ENCODE measurements at places on chromosomes 2 and 18.
A peak's percentile ranks its signal among the peaks of the same experiment; 100 is the strongest.

GRCh38 chr18:27223526-27224291 is 38.6 kb upstream of the CHST9 start:
- DNase-seq = no peak

DNA sequence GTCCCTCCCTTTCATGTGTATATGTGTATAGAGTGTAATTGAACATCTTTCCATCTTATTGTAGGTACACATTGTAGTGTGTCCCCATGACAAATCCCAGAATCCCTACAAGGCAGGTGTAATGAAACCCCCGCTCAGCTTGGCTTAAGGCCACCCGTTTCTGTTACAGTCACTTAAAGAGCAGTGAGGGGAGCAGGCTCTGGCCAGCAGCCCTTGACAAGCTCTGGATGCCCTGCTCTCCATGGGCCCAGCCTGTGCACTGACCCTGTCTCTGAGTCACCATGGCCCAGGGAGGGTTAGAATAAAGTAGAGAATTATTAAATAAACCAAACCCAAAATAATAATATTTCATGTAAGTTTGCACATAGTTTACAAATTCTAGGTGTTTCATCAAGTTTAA is 17.2 kb upstream of the MAL start:
- no peak for DNase-seq

DNA sequence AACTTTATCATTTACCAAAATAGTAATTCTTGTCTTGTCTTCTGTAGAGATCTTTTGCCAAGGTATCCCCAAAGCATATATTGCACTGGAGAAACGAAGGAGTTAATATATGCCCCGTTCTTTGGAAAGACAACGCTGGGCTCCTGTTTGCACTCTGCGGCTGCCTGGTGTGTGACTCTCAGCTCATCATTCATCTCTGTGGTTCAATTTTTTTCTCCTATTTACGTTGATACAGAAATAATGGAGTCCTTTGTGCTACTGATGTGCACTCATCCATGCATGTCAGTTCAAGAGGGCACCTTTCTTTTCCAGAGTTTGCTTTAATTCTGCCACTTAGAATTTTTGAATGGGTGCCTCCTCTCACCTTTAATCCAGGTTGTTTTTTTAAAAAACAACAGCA is 655.5 kb downstream of the DCDC2C start:
- no peak for DNase-seq

GRCh38 chr2:1407950-1408675 is 5.2 kb upstream of the TPO start:
- DNase-seq = no peak

DNA sequence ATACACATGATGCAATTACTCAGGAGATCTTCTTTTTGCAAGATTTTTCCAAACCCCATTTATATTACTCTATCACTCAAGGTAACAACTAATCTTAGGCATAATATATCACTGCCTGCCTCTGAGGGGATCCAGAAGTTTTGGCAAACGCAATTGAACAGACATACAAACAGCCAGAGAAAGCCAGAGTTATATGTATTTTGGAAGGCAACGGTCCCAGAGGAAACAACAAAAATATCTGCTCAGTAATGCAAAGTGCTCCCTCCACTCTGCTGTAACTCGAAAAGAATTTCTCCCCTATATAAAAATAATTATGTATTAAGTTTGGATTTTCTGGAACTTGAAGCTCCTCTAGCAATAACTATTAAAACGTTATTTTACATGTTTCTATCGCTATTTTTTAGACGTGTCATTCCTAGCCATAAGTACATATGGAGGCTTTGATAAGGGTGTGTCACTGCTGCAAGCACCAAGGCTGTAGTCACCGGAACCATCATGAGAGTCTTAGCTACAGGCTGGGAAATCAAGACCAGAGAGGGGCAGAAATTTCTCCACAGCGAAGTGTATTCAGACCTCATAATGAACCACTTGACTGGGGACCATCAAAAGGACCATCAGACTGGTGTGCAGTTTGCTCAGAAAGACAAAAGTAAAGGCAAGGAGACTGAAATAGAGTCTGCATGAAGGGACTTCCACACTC is 3.7 kb upstream of the GKN1 start:
- DNase-seq = no peak

DNA sequence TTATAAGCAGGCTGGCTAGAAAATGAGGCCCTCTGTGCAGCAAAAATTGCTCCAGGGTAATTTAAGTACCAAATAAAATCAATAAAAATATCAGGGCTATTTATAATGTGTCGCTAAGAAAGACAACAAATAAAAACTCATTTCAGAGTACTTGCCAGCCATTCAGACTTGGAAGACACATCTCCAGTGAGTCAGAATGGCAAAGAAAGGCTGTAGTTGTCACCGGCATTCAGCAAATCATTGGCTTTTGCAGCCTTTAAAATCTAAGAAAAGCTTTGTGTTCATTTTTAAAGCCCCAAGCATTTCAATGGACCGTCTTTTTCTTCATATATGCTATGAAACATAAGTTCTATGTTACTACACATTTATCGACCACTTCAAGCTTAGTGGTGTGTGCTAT is 141.1 kb upstream of the HNMT start:
- DNase-seq = no peak

GRCh38 chr2:20660506-20661420 is 6.2 kb upstream of the GDF7 start:
- no peak for DNase-seq

DNA sequence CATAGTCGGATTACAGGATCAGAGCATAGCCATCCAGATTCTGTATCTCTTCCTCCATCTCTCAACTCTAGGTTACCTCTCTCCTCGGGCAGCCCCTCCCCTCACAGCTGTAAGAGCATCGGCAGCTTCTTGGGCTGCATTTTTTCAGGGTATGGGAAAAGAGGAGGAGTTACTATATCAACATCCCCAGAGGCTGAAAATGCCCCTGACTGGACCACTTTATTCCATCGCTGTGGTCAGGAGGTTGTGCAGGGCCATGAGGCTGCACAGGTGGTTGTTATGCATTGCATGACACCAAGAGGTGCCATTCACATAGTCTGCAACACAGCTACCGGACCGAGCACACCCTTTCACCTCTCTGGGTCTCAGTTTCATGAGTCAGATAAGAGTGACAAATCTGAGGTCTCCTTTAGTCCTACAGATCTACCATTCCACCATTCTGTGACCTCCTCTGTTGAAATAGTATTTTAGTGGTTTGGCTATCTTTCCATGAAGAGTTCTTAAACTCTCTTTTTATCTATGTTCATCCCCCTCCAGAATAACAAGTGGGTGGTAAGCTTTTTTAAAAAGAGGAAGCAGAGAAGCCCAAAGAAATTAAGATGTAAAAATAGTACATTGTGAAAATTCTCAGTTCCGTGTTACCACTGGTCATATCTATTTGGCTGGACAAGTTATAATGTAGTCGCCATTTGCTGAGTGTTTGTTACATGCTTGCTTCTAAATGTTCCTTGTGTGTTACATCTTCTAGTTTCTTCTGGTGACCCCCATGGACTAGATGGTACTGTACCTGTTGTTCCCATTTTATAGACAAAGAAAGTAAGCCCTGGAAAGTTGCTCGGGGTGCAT is 56.6 kb upstream of the SLC1A4 start:
- DNase-seq = no peak

- DNase-seq = peak; percentile 62
Measured at GRCh38 chr18:3703732-3704176, 253.8 kb downstream of the TGIF1 start.

- DNase-seq = no peak
Measured at GRCh38 chr2:197821550-197822289, 17.3 kb downstream of the PLCL1 start.

DNA sequence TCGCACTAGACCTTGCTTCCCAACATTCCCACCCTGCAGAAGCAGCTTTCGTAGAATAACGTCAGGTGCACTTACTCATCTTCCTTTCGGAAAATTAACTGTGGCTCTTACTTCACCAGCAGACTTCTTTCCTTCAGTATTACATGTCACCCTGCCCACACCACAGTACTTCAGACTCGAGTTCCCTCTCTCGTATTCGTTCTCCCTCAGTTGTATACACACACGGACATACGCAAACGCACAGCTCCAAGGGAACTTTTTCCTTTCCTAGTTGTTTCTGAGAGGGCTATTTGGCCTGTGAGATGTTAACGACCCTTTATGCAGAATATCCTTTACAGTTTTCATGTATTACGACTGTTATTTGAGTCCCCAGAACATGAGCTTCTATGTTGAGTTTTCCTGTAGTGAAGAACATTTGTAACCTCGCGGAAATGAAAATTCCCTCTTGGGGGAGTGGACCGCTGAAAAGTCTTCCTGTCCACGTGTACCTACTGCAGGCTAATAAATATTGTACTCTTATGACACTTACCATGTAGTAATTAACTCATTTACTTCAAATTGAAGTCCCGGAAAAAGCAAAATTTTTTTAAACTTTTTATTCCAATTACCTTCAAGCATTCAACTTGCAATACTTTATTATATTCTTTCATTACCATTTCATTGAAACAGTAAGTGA is 908 bp downstream of the ERLEC1 start:
- DNase-seq = no peak

DNA sequence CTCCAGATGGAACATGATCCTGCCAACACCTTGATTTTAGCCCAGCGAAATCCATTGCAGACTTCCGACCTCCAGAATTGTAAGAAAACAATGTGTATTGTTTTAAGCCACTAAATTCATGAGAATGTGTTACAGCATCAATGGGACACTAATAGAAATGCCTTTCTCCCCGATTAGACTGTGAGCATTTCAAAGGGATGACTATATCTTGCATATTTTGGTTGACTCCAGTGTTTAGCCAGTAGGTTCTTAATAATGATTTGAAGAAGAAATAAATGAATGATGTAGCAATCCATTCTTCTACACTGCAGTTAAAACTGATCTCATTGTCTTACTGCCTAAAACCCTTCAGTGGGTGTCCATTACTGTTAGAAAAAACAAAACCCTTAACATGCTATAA is 67.4 kb upstream of the ACVR1C start:
- no peak for DNase-seq

- no peak for DNase-seq
Measured at GRCh38 chr18:73577365-73577764, 570.3 kb downstream of the FBXO15 start.

GRCh38 chr2:19419211-19419880 is 60.9 kb upstream of the OSR1 start:
- no peak for DNase-seq

GRCh38 chr2:107086497-107086896 is 200.5 kb upstream of the ST6GAL2 start:
- no peak for DNase-seq

DNA sequence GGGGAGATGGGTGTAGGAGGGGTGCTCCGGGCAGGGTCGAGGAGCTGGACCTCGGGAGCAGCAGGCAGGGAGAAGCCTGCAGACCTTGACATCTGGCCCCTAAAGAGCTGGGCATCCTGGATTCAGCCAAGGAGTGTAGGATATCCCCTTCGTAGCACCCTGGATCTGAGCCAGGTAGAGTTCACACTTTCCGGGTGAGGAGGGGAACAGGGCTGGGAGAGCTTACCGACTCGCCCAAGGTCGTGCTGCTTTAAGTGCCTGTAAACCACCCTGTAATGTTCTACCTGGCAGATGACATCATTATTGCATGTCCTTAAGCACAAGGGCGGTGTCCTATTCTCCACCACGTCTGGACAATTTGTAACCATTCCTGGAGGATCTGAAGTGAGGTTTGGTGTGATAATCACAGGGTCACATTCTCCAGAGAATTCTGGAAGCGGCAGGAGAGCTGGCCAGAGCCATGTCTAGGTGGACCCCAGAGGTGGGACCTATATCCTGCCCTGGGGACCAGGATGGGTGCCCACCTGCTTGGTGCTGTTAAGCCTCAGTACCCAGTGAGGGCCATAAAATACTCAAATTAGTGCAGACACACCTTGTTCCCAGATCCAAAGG is 14.6 kb downstream of the ITM2C start:
- DNase-seq = no peak

DNA sequence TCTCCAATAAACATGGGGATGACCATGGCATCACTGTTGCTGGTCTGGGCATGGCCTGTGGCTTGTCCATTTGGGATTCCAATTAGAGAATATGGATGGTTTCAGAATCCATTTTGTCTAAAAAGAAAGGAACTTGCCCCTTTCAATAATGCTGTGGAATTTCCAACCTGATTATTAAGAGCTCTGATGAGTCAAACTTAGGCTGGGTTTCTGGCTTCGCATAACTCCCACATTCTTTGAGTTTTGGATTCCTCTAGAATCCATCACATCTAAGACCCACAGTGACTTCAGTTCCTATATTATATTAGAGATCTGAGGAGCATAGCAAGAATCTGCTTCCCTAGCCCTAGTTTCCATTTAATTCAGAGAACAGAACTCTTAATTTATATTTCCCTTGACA is 531.5 kb downstream of the TNS1 start:
- DNase-seq = no peak

DNA sequence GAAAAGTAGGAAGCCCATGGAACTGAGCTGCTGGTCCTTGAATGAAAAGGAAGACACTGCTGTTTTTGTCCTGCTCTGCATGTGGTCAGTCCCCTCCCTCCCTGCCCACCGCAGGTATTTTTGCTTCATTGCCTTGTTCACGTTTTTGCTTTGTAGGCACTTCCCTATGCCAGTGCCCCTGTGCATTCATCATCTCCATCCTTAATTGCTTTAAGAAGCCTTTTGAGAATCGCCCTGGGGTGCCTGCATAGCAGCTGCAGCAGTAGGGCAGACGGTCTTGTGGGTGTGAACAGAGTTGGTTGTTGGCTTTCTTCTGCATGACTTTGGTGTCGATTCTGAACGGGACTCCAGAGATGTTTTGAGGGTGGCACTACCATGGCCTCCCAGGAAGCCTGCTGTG is 97.0 kb downstream of the CABLES1 start:
- DNase-seq = no peak

DNA sequence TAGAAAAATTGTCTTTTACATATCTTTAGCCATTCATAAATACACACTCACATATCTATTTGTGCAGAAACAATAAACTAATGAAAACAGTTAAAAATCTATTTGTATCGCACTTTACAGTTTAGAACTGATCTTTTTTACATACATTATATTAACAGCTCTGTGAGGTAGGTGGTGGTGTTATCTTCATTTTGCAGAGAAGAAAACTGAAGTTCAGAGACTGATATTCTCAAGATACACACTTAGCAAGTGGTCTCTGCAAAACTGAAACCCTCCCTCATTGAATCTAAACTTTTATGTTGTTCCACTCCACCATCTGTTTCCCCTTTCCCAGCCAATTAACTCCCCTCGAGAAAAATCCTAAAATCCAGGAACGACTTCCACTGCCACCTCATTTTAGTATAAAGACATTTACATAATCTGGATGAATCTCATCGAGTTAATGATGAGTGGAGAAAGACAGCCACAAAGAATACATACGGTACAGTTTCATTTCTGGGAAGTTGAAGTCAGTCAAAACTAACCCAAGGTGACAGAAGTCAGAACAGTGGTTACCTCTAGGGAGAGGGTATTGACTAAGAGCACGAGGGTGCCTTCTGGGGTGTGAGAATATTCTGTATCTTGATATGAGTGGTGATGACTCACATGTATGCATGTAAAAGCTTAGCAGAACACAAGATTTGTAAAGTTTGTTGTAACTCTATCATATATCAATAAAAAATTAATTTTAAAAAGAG is 524.2 kb upstream of the TCF4 start:
- DNase-seq = no peak

DNA sequence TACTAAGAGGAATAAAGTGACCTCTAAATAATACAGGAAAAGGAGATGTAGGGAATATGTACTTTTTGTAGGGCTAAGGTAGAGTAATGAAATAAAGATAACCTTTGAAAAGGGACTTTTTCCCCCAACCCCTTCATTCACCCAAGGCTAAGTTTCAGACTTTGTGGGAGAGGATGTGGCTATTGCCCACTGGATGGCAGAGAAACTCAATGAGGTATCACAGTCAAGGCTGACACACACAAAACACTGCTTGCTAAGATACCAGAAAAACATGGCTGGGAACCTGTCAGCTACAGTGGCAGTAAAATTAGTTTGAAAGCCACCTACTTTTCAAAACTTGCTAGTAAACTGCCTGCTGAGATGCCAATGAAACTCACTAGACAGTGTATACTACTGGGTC is 158.8 kb upstream of the WDSUB1 start:
- DNase-seq = no peak

Measured in HAP-1 (cell line).